ENCODE measurements at places on chromosomes 16 and 17.
A peak's percentile ranks its signal among the peaks of the same experiment; 100 is the strongest.

GRCh38 chr17:28131599-28131998 lies 89.1 kb downstream of the NLK start:
- no peak for DNase-seq

GRCh38 chr16:85126705-85127378 lies 14.6 kb upstream of the CIBAR2 start:
- no peak for DNase-seq

- no peak for DNase-seq
These were observed 184.8 kb upstream of the ZFHX3 start for GRCh38 chr16:73232555-73233328.

- no peak for DNase-seq
These were observed 28.4 kb upstream of the HLF start for GRCh38 chr17:55236316-55236715.

- no peak for DNase-seq
These were observed 6.7 kb upstream of the PHF12 start for GRCh38 chr17:28957992-28958355.

- no peak for DNase-seq
These were observed 24.0 kb upstream of the CACNG1 start for GRCh38 chr17:67020293-67020766.

- DNase-seq: peak; percentile 79
These were observed at the start of gene NQO1 for GRCh38 chr16:69726313-69727060. Gene NQO1, minus strand, starts transcription at chr16:69726560. Its CDS starts 121 bp downstream, at chr16:69726439.

- no peak for DNase-seq
These were observed 140.6 kb downstream of the VPS53 start for GRCh38 chr17:574061-574460.

DNA sequence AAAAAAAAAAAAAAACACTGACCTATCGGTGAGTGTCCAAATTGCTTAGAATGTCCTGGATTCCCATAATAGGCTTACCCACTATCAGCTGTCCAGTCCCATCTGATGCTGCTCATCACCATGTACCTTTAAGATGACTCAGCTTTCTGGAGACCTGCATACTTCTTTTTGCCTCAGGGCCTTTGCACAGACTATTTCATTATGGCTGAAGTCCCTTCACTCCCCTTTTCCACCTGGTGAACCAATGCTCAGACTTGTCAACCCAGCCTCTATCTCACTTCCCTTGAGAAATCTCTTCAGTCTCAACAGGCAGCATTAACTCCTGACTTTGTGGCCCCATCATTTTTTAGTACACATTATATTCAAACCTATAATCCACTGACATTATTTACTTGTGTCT lies 29.7 kb upstream of the NUDT7 start:
- DNase-seq: no peak

DNA sequence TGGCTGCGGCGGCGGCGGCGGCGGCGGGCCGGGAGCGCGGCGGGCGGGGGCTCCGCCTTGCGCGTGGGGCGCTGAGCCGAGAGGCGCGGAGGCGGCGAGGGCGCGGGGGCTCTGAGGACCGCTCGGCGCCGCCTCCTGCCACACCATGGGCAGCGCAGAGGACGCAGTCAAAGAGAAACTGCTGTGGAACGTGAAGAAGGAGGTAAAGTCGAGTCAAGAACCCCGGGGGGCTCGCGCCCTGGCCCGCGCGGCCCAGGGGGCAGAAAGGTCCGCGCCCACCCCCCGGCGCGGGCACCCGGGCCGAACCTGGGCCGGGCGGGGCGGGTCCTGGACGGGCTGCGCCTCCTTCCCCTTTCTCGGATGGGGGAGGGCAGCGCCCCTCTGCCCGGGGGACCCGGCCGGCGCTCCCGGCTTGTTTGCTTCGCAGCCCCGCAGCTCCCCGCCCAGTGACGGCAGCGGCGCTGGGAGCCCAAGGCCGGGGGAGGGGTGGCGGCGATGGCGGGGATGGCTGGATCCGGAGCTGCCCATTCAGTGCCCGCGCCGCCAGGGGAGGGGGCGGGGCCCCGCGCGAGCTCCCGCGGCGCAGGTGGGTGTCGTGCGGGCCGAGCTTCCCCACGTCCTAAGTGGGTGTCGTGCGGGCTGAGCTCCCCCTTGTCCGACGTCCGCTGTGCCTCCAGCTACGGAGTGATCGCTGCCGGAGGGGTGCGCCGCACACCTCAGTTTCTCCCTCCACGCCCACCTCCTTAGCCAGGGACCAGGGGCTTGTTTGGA lies 428 bp downstream of the SGSM2 start:
- peak; percentile 48 for DNase-seq

- DNase-seq: no peak
These were observed 324 bp upstream of the HCRT start for GRCh38 chr17:42185621-42185930.

DNA sequence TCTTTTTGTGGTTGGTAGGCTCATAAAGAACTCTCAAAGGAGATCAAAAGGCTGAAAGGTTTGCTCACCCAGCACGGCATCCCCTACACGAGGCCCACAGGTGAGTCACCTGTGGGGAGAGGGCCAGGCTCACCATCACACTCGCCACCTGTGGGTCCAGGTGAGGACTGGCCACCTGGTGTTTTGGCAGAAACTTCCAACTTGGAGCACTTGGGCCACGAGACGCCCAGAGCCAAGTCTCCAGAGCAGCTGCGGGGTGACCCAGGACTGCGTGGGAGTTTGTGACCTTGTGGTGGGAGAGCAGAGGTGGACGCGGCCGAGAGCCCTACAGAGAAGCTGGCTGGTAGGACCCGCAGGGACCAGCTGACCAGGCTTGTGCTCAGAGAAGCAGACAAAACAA lies 11.1 kb downstream of the GNPTG start:
- no peak for DNase-seq

- DNase-seq: no peak
These were observed 2.4 kb downstream of the CCDC42 start for GRCh38 chr17:8742274-8742673.

GRCh38 chr17:79792341-79792871 lies 4.5 kb downstream of the CBX8 start:
- no peak for DNase-seq

GRCh38 chr16:79843631-79844043 lies 243.1 kb upstream of the MAF start:
- no peak for DNase-seq

DNA sequence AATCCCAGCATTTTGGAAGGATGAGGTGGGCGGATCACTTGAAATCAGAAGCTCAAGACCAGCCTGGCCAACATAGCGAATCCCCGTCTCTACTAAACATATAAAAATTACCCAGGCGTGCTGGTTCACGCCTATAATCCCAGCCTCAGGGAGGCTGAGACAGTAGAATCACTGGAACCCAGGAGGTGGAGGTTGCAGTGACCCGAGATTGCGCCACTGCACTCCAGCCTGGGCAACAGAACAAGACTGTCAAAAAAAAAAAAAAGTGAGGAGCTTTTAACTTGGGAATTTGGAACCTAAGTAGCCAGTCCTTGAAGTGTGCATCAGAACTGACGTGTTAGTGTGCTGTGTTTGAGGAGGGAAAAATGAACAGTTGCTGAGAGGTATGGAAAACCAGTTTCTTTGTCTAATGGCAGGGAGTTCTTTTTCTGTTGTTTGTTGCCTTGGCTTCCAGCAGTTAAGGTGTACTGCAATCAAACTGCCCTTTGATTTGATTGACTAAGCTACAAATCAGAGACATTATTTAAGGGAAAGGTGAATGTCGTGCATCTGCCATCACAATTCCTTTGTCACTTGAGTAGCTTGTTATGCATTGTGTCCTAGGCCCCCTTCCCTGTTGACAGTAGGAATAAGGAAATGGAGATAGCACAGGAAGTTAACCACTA lies 8.6 kb upstream of the DUSP14 start:
- DNase-seq: no peak

DNA sequence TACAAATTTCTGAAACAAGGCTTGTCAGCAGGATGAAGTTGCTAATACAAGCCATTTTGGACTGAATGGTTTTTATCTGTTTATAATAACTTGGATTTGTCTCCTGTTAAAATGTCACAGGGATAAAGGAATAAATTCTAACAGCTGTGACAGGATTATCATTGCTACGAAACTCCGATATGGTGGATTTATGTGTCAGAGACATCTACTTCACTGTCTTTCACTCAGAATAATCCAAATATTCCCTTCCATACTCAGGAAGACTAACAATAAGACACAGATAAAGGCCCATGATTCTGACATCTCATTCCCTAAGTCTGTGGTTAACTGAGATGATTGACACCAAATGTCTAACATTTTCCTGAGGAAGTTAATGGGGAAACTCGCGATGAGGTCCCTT lies 529.8 kb upstream of the GOT2 start:
- no peak for DNase-seq

GRCh38 chr17:64202683-64203344 lies 60.2 kb downstream of the TEX2 start:
- no peak for DNase-seq

DNA sequence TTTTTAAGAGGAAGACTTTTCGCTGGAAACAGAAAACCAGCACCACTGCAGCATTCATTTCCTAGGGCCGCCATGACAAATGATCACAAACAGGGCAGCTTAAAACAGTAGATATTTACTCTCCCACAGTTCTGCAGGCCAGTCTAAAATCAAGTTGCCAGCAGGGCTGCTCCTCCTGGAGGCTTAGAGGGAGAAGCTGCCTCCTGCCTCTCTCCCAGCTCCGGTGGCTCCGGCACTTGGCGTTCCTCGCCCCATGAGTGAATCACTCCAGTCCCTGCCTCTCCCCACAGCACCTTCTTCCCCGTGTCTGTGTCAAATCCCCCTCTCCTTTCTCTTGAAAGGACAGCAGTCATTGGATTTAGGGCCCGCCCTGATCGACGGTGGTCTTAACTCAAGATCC lies 72.1 kb downstream of the SOCS1 start:
- no peak for DNase-seq

GRCh38 chr17:48460052-48460451 lies 30.0 kb upstream of the SKAP1 start:
- no peak for DNase-seq

DNA sequence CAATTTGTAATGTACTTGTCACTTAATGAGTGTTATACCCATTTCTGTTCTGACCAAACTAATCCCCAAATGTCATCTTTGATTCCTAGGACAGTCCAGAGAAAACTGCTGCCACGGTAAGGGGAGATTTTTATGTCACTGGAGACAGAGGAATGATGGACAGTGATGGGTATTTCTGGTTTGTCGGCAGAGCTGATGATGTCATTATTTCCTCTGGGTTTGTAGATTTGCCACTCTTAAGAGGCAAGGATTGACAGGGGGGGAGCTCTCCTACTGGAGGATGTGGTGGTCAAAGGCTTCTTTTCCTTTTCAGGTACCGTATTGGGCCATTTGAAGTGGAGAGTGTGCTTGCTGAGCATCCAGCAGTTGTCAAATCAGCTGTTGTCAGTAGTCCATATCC lies 12.5 kb downstream of the THUMPD1 start:
- DNase-seq: no peak

DNA sequence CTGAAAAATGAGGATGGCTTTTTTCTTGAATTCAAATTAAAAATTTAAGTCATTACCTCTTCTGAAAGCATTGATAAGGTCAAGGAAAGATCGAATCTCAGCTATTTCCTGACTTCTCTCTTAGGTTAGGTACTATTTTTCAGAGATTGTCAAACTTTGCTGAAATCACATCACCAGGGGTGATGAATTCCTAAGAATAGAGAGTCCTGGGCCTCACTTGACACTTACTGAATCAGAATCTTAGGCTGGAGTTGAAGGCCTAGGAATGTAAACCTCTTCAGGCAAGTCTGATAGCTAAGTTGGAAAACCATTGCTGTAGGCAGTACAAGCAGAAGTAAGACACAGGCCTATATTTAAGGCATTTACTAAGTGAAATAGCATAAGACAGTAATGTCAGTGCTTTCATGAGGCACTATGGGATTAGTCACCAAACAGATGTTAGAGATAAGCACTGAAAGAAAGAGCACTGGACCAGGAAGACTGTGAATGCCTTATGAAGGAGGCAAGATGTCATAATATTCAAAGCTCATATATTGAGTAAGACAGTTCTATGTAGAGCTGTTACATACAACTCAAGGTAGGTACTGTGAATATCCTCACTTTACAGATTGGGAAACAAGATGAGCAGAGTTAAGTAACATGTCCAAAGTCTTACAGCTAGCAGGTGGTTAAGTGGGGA lies 21.5 kb downstream of the DCAF7 start:
- no peak for DNase-seq

DNA sequence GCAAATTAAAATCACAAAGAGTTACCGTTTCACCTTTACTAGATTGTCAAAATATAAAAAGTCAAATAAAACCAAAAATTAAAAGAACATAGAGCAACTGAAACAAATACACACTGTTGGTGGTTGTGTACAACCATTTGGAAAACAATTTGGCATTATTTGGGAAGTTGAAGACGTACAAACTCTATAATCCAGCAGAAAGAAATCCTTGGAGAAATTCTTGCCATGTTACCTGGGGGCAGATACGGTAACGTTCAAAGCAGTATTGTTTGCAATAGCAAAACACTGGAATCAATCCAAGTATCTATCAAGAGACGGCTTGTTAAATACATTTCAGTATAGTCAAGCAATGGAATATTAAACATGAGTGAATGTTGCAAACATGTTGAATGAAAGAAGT lies 56.7 kb downstream of the TBX4 start:
- no peak for DNase-seq

All from activated T-helper 1 cell treated with Interleukin-2 at 50 U/mL for 16 hours (primary cell).